ENCODE measurements at places on chromosomes 1 and 21. TPM values are rescaled to one million over a fixed set of nuclear protein-coding genes. Genes with fewer than 3 reads are reported as not detected.

- H3K27ac ChIP-seq, result no peak overlapping the region
- H3K27me3 ChIP-seq, result no peaks in the 10 kb centered on the region
- H3K4me1 ChIP-seq, result peaks cover 3% of the 10 kb centered on the region
- peaks cover 22% of the 10 kb centered on the region for H3K36me3 ChIP-seq
Observed at GRCh38 chr1:212007178-212007577, 28.2 kb downstream of the INTS7 start.

DNA sequence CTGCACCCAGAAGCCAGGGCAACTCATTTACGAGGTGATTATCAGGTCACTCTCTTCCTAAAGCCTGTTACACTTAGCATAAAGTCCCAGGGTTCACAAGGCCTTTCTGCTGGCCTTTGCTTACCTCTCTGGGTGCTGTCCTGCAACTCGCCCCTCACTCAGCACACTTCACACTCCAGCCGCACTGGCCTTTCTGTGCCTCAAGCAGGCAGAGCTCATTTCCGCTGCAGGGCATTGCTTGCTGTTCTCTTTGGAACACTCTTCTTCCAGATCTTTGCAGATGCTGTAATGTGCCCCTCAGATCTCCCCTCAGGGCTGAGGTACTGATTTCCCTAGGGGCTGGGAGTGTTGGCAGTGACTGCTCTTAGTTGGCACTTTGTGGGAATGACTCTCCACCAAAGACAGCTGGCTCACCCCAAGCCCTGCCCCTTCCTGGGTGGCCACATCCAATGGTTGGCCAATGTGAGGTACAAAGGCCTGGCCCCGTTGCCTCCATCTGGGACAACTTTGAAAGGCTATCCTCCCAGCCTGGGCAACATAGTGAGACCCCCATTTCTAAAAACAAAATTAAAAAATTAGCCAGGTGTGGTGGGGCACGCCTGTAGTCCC lies 50.8 kb upstream of the SSBP3 start:
- no peak overlapping the region for H3K27ac ChIP-seq
- no peak for DNase-seq
- no peak overlapping the region for H3K4me3 ChIP-seq
- peaks cover 27% of the 10 kb centered on the region for H3K4me1 ChIP-seq
- H3K27me3 ChIP-seq, result no peaks in the 10 kb centered on the region

DNA sequence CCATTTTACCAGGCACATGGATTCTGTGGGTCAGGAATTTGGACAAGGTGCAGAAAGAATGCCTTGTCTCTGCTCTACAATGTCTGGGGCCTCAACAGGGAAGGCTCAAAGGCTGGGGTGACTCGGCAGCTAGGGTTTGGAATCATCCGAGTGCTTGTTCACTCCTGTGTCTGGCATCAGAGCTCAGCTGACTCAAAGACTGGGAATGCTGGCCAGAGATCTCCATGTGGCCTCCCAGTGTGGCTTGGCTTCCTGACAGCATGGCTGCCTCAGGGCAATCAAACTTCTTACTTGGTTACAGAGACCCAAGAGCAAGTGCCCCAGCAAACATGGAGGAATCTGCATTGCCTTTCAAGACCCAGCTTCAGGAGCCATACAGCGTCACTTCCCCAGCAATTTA lies 110.5 kb downstream of the TOMM20 start:
- DNase-seq, result no peak
- H3K27ac ChIP-seq, result no peak overlapping the region
- H3K4me1 ChIP-seq, result peaks cover 71% of the 10 kb centered on the region
- H3K27me3 ChIP-seq, result no peaks in the 10 kb centered on the region
- H3K36me3 ChIP-seq, result peaks cover 10% of the 10 kb centered on the region

- no peak overlapping the region for H3K4me3 ChIP-seq
- H3K36me3 ChIP-seq, result no peaks in the 10 kb centered on the region
- DNase-seq, result no peak
- H3K27me3 ChIP-seq, result peaks cover 2% of the 10 kb centered on the region
- no peaks in the 10 kb centered on the region for H3K4me1 ChIP-seq
- no peak overlapping the region for H3K27ac ChIP-seq
Observed at GRCh38 chr1:199411506-199411905, 616.0 kb upstream of the NR5A2 start.

DNA sequence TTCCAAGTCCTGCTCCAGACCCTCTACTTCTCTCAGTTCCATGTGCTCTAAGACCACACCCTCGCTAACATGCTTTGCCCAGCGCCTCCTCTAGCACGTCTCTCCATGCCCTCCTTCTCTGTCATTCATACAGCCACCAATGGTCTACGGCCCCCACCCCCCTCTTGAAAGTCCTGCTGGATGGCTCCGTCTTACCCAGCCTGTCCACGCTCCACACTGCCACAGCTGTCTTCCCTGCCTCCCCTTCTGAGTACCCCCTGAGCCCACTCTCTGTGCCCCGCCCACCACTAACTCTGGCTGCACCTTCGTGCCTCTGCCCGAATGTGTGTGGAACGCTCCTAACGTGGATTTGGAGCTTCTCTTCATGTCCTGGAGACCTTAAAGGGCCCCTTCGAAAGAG lies 244.6 kb downstream of the TRABD2B start:
- H3K36me3 ChIP-seq, result no peaks in the 10 kb centered on the region
- no peak overlapping the region for H3K27ac ChIP-seq
- no peak for DNase-seq
- H3K4me1 ChIP-seq, result no peaks in the 10 kb centered on the region
- no peak overlapping the region for H3K4me3 ChIP-seq
- peaks cover 4% of the 10 kb centered on the region for H3K27me3 ChIP-seq

GRCh38 chr1:3126756-3127678 lies 58.0 kb downstream of the PRDM16 start:
- H3K4me3 ChIP-seq, result no peak overlapping the region
- H3K4me1 ChIP-seq, result no peaks in the 10 kb centered on the region
- peaks cover 2% of the 10 kb centered on the region for H3K27me3 ChIP-seq

GRCh38 chr1:32112806-32113375 lies 5.0 kb downstream of the KPNA6 start:
- H3K36me3 ChIP-seq, result peaks cover 27% of the 10 kb centered on the region
- no peak overlapping the region for H3K4me3 ChIP-seq
- peak overlapping the region; percentile 32 for H3K27ac ChIP-seq
- H3K27me3 ChIP-seq, result no peaks in the 10 kb centered on the region
- H3K4me1 ChIP-seq, result peaks cover 57% of the 10 kb centered on the region
- peak; percentile 18 for DNase-seq

DNA sequence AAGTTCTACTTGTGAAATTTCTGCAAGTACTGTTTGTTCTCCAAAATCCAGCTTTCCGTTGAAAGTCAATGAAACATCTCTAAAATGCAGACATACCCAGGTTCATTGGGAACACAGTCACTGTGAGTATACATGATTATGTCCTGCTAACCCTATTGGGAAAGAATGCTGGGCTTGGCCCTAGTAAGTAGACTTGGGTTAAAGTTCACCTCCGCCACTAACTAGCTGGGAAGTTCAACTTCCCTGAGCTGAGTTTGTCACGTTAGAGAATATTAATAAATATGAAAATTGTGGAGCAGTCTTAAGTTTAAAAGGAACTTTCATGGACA lies 10.5 kb upstream of the PGD start:
- DNase-seq, result no peak
- peaks cover 6% of the 10 kb centered on the region for H3K4me1 ChIP-seq
- H3K27ac ChIP-seq, result no peak overlapping the region
- no peak overlapping the region for H3K4me3 ChIP-seq
- H3K36me3 ChIP-seq, result no peaks in the 10 kb centered on the region

GRCh38 chr1:234611847-234612351 lies 1.9 kb upstream of the IRF2BP2 start:
- DNase-seq, result peak; percentile 46
- H3K36me3 ChIP-seq, result peaks cover 16% of the 10 kb centered on the region
- H3K27me3 ChIP-seq, result no peaks in the 10 kb centered on the region

GRCh38 chr1:4636644-4637380 lies 17.6 kb upstream of the AJAP1 start:
- H3K36me3 ChIP-seq, result no peaks in the 10 kb centered on the region
- no peaks in the 10 kb centered on the region for H3K4me1 ChIP-seq
- H3K27ac ChIP-seq, result no peak overlapping the region
- no peak for DNase-seq
- H3K4me3 ChIP-seq, result no peak overlapping the region

DNA sequence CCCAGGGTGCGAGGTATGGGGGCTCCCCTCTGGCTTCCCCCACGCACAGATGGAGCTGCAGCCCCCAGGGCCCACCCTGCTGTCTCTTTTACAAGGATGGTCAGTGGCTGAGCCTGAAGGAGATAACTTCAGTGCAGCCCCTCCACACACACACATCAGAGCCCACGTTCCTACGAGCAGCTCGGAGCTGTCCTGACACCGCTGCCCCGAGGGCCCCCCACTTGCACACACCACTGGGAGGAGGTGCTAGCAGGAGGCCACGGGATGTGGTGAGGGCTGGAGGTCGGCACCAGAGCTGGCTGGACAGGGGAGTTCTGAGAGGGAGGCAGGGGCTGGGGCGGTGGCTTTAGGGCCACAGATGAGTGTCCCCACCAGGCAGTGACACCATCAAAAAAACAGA lies 53.9 kb downstream of the MORN1 start:
- no peaks in the 10 kb centered on the region for H3K4me1 ChIP-seq
- DNase-seq, result no peak
- no peaks in the 10 kb centered on the region for H3K27me3 ChIP-seq

GRCh38 chr1:89953131-89953626 lies 41.7 kb upstream of the ZNF326 start:
- H3K27ac ChIP-seq, result no peak overlapping the region
- H3K27me3 ChIP-seq, result no peaks in the 10 kb centered on the region
- peak; percentile 65 for DNase-seq
- no peak overlapping the region for H3K4me3 ChIP-seq

DNA sequence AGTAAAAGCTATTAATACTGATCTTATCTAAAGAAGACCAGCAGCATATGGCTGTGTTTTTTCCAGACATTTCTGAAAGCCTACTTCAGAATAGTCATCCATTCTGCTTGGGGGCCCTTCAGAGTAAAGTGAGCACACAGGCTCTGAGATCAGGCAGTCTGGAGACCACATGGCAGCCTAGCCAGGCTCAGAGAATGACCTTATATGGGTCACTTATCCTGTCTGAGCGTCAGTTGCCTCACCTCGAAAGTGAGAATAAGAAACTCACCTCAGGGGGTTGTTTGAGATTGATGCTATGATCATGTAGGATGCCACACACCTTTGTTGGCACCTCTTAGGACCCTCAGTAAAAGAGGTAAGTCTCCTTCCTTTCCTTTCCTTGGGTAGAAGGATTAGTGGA lies 270.4 kb downstream of the GRIK1 start:
- H3K27me3 ChIP-seq, result peaks cover 9% of the 10 kb centered on the region
- H3K4me1 ChIP-seq, result no peaks in the 10 kb centered on the region
- no peaks in the 10 kb centered on the region for H3K36me3 ChIP-seq
- no peak overlapping the region for H3K4me3 ChIP-seq
- DNase-seq, result no peak

DNA sequence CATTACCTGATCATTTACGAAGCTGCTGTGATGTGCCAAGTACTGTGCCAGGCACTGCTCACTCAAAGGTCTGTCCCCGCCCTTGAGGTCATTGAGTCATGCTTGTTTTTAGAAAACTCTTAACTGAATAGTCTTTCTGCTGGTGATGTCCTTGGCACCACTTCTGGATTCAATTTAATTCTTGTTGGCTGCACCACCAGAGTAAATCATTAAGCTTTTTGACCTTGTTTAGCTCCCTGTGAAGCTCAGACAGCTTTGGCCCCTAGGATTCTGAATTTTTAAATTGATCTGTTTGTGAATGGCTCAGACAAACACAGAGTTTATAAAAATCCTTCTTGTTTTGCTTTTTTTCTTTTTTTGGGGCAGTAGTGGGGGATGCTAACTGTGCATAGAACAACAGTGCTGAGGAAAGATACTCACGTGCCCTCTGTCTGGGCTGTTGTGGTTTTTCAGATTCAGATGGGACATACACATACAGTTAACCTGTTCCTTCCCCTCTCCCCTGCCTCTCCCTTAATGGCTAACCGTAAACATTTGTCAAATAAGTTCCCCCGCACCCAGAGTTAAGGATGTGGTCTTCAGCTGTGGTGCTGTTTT lies 67.6 kb downstream of the MTR start:
- H3K36me3 ChIP-seq, result peaks cover 81% of the 10 kb centered on the region
- H3K27me3 ChIP-seq, result no peaks in the 10 kb centered on the region
- H3K4me1 ChIP-seq, result peaks cover 17% of the 10 kb centered on the region
- no peak overlapping the region for H3K27ac ChIP-seq

GRCh38 chr21:42636520-42637266 lies 16.7 kb upstream of the PDE9A start:
- no peaks in the 10 kb centered on the region for H3K4me1 ChIP-seq
- DNase-seq, result no peak
- peaks cover 2% of the 10 kb centered on the region for H3K27me3 ChIP-seq
- H3K4me3 ChIP-seq, result no peak overlapping the region

DNA sequence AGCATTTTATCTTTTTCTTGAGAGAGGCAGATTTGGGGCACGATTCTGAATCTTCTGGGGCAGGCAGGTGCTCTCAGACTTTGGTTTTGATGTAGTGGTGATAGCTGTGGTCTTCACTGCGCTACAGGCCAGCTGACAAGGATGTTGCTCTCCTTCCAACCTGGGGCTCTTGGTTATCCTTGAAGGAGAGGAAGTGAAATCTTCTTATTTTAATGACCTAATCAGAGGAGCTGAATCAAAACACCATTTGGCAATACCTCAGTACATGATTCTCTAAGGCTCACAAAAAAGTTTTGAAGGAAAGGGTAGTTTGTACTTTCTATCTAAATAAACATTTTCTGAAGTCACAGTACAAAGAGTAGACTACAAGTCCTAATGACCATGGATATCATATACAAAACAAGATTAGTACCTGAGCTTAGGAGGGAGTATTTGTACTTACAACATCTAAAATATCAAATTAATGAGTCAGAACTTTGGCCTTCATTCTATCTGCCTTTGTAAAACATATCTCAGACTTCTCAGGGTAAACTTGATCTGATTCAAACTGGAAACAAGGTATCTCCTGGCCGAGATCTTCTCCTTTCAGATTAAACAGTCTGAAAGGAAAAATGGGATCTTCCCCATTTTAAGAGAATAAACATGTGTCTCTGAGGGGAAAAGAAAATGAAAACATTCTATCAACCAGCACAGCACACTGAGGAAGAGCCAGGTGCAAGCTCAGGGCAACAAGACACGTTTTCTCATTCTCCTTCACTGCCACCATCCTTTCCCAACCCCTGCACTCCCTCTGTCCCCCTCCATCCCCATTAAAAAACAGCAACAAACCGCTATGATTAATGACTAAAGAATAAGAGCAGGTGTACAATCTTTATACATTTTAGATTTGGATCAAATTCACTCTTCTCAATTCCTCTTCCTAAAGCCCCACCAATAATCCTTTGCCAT lies 69.2 kb downstream of the SH3GLB1 start:
- H3K4me3 ChIP-seq, result peak overlapping the region; percentile 38
- peaks cover 23% of the 10 kb centered on the region for H3K4me1 ChIP-seq
- no peak for DNase-seq
- peak overlapping the region; percentile 86 for H3K27ac ChIP-seq
- H3K27me3 ChIP-seq, result no peaks in the 10 kb centered on the region

COL6A2 gene
- total RNA-seq, result 3.4 TPM

KRTAP19-1 gene
- not detected for total RNA-seq

PKLR gene
- not detected for total RNA-seq

CLEC20A gene
- not detected for total RNA-seq

SLC44A5 gene
- total RNA-seq, result not detected
